Suppressor macrophage treated with lipopolysaccharide for 4 hours (primary cell): ENCODE measurements at places on chromosomes 1 and 21.
A peak's percentile ranks its signal among the peaks of the same experiment; 100 is the strongest.

DNA sequence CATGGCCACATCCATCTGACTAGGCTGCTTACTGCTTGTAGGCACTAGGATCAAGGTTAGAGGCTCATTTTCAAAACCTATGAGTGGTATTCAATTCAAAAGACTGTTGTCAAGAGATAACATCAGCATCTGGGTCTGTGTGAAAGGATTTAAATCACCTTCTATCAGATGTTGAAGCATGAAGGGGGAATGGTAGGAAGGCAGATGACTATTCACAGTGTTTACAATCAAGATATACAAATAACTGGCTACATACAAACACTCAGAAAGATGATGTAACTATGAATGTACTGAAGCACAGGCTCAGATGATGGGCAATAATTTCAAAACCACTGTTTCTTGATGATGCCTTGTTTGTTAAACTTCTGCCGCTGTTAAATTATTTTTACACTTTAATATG is 249.2 kb downstream of the SLC45A1 start:
- DNase-seq: no peak

GRCh38 chr1:180507795-180508724 is 5.7 kb upstream of the ACBD6 start:
- DNase-seq: no peak

DNA sequence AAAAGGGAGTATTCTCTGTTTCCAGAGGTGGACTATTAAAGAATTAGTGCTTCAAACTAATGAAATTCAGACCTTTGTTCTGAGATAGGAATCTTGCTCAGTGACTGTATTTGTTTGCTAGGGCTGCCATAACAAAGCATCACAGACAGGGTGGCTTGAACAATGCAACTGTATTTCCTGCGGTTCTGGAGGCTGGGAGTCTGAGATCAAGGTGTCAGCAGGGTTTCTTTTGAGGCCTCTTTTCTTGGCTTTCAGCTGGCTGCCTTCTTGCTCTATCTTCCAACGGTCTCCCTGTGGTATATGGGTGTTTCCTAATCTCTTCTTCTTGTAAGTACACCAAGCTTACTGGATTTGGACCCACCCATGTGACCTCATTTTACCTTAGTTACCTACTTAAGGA is 264.6 kb upstream of the PROX1 start:
- DNase-seq: no peak

- no peak for DNase-seq
These were observed 5.9 kb upstream of the MPL start for GRCh38 chr1:43331688-43332087.

DNA sequence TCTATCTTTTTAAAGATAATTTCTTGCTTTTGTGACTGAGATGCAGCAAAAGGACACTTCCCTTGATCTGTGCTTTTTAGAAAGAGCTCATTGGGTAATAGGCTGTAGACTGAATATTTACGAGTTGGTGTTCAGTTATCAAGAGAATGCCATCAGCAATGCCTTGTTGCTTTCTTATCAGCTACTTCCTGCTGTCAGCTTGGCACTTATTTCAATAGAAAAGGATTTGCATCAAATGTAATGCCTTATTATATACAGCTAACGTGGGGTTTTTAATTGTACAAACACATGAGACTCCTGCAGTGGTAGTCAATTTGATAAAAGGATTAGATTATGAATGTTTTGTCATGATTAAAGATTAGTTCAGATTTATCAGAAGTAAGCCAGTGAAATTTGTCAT is 122.2 kb downstream of the ADGRL2 start:
- DNase-seq: no peak

DNA sequence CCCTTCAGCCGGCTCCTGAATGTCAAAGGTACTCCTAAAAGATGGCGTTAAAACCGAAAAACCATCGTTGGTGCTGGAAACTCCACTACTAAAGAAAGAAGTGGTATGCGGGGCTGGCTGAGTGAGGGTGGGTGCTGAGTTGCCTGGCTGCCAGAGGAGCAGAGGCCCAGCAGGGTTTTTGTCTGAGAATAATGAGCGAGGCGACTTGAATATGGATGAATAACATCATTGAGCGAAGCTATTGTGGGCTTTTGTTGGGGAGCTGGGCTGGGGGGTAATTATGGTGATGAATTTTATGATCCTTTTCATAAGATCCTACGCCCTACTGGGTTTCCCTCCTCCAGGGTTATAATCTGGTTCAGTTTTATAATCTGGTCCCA is 2.0 kb downstream of the PDPN start:
- DNase-seq: no peak

GRCh38 chr1:168591066-168591465 is 14.7 kb downstream of the XCL1 start:
- DNase-seq: no peak

- DNase-seq: peak; percentile 45
These were observed 74.5 kb downstream of the ITPKB start for GRCh38 chr1:226664413-226665101.

DNA sequence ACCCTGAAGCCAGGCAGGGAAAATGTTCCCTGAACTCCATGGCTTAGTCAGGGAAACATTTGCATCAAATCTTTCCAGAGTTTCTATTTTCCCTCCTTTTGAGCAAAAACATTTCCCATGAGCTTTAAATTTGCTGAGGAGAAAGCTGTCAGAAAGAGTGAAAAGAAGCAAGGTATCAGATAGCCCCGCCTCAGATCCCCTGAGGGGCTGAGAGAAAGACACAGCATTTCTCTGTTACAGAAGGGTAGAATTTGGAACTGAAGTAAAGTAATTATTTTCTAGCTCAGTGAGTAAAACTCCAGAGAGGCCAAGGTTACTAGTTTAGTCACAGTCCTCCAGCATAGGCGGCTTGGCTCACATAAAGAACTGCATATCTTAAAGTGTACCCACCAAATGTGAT is 10.6 kb downstream of the FMO1 start:
- no peak for DNase-seq

GRCh38 chr1:185096531-185096930 is 51.2 kb downstream of the RNF2 start:
- DNase-seq: peak; percentile 11

- no peak for DNase-seq
These were observed 94.1 kb upstream of the ATP1B1 start for GRCh38 chr1:169012416-169012815.

GRCh38 chr21:18285379-18285778 is 40.7 kb downstream of the CHODL start:
- no peak for DNase-seq

- no peak for DNase-seq
These were observed 48.9 kb upstream of the LEPR start for GRCh38 chr1:65371544-65371943.

- DNase-seq: no peak
These were observed 39.5 kb downstream of the CRB1 start for GRCh38 chr1:197307551-197307950.

DNA sequence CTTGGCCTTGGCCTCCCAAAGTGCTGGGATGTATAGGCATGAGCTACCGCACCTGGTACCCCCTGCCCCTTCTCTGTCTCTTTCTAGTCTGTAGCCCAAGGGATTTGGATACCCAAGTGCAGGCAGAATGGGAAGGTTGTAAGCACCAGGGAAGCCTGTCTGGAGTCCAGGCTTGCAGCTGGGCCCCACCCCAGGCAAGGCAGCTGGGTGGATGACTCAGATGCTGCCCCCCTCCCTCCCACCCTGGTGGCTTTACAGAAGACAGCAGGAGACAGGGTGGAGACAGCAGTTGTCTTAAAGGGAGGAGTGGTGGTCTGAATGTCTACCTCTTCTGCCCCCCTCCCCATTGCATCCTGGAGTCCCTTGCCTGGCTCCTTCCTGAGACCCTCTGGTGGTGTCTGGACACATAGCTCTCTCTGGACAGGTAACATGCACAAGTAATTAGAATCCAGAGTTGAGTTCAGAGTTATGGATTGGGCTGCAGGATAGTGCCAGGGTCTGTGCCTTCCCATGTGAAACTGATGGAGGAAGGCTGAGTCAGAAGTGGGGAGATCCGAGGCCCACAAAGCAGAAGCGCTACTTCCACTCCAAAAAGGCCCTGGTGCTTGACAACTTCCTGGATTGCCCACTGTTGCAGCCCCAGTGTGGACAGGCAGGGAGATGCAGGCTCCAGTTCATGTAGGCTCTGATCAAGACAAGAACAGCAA is 5.1 kb downstream of the LMNA start:
- peak; percentile 92 for DNase-seq

DNA sequence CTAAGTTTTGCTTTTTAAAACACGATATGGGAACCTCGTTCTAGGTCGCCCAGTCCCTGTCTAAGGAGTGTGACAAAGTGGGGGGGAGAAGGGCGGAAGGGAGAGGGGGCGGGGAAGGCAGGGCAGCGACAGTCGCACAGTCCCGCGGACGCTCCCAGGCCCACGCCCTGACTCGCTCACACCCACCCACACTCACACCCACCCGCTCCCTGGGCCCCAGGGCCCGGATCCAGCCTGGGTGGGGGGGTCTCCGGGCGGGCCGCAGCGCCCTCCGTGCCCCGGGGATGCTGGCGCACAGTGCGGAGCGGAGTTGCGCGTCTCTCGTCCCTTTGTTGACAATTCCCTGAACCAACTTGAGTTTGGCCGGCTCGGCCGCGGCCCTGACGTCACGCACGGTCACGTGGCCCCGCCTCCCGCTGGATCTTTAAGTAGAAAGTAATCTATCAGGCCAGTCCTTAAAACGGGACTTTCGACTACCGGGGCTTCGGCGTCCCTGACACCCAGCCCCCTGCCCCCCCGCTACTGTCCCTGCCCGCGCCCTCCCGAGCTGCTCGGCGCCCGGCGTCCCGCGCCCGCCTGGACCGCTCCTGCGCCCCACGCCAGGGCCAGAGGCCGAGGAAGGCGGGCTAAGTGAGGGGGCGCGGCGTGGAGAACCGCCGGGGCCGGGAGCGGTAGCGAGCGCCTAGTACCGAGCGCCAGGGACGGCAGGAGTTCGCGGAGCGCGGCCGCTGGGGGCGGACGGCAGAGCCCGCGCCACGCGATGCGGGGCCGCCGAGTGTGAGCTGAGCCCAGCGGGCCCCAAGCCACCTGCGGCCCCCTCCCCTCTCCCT is at the start of gene FOXD3:
TSS of gene FOXD3 (plus strand) at position 454 of the 830 bp plus-strand sequence. CDS start 492 bp downstream, outside the sequence.
- DNase-seq: peak; percentile 69

DNA sequence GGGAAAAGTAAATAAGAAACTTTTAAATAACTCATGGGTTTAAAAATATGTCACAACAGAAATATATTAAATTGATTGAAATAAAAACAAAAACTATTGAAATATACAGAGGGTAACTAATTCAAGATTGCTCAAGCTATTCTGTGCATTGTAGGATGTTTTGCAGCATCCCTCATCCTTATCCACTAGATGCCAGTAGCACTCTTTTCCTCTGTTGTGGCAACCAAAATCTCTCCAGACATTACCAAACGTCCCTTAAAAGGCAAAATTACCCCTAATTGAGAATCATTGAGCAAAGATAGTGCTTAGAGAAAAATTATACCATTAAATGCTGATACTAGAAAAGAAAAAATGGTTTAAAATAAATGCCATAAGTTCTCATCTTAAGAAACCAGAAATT is 682.6 kb downstream of the RWDD3 start:
- no peak for DNase-seq
